ENCODE measurements at places on chromosomes 13 and 19.

DNA sequence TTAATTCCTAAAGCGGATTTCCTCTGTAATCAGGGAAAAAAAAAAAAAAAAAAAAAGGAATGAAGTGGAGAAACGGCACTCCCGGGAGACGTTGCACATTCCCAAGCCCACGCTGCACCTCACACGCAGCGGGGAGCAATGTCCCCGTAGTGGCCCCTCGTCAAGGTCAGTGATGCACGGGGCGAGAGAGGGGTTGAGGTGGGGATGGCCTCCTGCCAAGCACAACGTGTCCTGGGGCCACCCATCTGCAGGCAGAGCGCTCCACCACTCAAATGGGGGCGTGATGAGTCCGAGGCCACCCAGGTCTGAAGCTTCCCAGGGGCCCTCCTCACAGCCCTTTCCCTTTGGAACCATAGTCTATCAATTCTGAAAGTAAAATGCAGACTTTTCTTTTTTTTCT lies 15.1 kb downstream of the PLK5 start:
- no peak for DNase-seq

DNA sequence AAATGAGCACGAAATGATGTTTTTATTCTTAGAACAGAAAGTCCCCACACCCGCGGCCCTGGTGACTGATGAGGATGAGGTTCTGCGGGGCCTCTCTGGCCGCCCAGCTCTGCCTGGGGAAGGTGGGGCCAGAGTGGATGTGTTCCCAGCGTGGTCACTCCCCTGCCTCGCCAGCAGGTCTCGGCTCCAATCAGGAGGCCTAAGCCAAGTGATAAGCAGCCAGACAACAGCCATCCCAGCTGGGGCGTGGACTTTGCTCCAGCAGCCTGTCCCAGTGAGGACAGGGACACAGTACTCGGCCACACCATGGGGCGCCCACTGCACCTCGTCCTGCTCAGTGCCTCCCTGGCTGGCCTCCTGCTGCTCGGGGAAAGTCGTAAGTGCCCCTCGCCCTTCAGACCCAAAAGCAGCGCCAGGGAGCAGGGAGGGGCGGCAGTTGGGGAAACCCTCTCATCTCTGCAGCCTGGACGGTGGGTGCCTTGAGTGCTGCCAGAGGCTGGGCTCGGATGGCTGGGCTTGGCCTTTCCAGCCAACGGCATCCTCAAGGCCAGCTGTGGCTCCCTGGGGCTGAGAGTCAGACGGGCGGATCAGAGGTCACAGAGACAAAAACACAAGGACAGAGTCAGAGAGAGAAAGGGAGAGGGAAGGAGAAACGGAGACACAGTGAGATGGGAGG lies at the start of gene F10:
Gene F10, plus strand, starts transcription at position 250 of the 676 bp plus-strand sequence. Its CDS starts 57 bp downstream, at position 307.
- no peak for DNase-seq

- DNase-seq, result no peak
Measured at GRCh38 chr13:34363266-34363665, 545.3 kb downstream of the RFC3 start.

DNA sequence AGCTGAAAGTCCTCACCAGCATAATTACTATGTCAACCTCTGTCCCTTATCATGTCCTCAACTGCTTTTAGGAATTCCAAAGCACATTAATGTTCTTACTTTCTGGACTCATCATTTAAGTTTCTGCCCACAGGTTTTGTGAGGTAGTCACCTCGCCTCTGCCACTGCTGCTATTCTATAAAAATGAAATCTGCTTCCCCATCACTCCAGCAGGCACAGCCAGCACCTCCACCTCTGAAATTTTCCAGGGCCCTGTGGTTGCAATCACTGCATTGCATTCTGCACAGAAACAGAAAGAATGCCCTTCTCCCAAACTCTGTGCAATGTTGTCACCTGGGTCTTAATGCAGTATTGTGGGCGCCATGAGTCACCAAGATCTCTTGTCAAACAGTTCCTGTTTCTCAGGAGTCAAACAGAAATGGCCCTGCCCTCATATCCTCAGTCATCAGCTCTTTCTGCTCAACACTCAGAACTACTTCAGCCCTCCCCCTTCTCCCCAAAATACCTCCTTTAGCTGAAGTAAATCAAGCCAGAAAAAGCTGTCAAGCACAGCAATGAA lies 529.2 kb upstream of the NBEA start:
- no peak for DNase-seq

DNA sequence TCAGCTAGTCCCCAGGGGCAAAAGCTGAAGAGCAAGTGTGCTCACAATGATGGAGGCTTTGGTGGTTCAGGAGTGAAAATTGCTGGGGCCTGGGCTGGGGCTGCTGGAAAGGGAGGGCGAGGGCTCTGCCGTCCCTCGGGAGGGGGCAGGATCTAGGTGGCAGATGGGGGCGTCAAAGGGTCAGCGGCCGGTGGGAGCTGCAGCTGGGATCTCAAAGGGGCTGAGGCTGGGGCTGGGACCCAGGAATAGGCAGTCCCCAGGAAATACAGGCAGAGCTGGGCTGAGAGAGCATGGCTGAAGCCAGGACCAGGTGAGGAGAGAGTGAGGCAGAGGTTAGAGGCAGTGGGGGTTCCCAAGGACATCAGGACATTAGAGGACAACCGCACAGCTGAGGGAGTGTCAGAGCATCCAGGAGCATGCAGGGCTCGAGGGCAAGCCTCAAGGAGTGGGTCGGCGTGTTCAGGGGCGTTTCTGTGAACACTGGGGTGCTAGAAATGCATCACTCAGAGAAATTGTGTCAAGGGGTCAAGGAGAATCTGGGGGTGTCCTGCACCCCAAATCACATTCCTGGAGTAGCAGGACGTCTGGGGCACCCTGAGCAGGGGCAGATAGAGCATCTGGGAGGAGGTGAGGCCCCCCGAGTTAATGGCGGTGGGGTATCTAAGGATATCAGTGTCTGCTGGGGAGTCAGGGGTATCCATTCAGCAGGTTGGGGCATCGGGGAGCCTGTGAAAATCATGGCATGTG lies 1.2 kb upstream of the SYNE4 start:
- DNase-seq, result no peak

GRCh38 chr19:9130965-9131364 lies 4.2 kb upstream of the OR7G3 start:
- DNase-seq, result no peak

GRCh38 chr13:109990296-109990695 lies 203.9 kb upstream of the IRS2 start:
- DNase-seq, result no peak

DNA sequence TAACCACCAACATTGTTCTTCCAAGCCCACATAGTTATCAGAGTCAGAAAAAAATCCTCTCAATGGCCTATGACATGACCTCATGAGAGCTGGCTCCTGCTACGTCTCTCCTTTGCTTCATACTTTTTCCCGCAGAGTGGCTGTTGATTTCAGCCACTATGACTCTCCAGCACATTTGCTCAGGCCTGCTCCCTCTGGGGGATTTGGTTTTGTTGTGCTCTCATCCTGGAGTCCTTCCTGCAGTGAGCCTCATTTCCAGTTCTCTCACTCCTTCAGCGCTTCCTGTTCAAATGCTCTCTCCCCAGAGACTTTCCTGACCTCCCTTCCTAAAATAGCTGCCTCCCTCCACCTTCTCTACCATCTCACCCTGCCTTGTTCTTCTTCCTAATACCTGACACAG lies 72.0 kb upstream of the USP29 start:
- DNase-seq, result no peak

DNA sequence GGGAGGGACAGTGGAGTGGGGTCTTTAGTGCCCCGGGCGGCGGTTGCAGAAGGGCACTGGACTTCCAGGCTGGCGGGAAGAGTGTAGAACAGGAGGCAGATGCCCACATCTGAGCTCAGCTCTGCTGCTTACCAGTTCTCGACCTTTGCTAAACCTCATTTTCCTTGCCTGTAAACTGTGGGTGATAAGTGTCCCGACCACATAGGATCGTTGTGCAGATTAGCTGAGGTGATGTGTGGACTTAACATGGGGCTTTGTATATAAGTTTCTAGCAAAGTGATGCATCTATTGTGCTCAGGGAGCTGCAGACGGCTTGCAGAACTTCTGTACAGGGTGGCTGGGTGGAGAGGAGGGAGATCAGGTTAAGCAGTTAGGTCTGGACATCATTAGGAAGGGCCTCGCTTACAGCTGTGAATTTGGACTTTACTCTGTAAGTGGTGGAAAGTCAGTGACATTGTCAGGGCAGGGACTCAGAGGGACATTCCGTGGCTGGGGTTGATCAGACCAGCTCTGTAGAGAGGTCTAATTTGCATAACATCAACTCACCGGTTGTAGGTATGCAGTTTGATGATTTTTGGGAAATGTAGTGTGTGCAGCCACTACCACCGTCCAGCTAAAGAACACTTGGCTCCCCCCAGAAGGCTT lies 70.0 kb downstream of the SPATA13 start:
- no peak for DNase-seq

GRCh38 chr13:50161052-50161451 lies 145.8 kb downstream of the KCNRG start:
- no peak for DNase-seq

DNA sequence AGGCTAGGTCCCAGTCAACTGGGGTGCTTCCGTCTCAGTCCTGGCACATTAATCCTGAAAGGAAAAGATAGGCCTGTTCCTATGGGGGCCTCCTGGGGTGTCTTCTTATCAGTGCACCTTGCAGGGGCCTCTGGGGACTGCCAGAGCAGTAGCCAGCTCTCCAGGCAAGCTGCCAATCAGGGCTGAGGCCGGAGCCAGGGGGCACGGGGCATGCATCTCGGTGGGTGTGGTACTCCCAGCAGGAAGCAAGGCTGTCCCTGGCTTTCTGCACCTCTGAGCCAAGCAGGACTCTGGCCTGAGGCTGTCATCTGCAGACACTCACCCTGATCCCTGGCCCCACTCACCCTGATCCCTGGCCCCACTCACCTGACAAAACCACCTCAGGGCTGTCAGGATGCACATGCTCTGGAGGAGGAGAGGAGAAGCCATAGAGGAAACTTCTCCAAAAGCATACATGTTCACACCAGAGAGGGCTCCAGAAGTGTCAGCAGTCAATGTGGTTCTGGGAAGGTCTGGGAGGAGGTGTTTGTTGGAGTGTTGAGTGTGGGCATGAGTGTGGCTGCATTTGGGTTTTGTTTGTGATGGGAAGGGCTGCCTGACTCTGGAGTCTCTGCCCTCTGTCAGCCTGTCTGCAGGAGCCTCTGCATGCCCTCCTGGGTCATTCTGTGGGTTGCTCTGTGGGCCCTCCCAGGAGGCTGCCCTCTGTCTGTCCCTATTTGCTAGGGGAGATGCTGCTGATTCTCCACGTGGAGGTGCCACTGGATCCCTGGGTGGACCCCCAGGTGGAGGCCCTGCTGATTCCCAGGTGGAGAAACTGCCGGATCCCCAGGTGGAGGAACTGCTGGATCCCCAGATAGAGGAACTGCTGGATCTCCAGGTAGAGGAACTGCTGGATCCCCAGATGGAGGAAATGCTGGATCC lies 22.7 kb upstream of the KCTD15 start:
- DNase-seq, result no peak

- no peak for DNase-seq
Measured at GRCh38 chr13:85544756-85545155, 254.5 kb downstream of the SLITRK6 start.

DNA sequence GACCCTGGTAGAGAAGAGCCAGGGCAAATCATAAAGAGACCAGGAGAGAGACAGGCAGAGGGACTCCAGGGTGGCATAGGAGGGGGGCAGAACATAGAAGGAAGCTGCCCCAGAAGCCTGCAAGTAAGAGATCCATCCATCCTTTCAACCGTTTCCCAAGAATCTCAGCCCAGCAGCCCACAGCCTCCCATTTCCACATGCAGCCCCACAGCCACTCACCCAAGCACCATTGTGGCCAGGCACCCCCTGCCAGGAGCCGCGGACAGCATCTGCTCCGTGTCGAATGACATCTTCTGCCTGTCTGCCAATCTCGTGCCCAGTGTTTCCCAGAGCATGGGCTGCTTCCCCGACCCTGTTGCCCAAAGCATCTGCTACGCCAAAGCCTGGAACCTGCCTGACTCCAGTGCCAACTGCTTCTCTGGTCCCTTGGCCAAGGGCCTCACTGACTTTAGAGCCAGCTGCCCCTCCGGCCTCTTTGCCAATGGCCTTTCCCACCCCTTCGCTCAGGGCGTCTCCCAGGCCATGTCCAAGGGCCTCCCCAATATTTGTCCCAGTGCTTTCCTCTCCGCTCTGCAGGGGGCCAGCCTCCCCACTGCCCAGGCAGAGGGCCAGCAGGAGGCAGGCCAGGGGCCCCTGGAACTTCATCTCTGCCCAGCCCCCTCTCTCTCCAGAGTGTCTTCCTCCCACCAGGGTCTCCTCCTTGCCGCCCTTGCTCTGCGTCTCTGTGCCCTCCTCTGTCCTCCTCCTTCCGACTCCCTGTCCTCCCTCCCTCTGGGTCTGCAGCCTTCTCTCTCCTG lies 420 bp downstream of the DMKN start:
- no peak for DNase-seq

GRCh38 chr19:5932146-5932545 lies 18.1 kb downstream of the CAPS start:
- no peak for DNase-seq

- no peak for DNase-seq
Measured at GRCh38 chr19:1248786-1249297, 459 bp downstream of the MIDN start.

DNA sequence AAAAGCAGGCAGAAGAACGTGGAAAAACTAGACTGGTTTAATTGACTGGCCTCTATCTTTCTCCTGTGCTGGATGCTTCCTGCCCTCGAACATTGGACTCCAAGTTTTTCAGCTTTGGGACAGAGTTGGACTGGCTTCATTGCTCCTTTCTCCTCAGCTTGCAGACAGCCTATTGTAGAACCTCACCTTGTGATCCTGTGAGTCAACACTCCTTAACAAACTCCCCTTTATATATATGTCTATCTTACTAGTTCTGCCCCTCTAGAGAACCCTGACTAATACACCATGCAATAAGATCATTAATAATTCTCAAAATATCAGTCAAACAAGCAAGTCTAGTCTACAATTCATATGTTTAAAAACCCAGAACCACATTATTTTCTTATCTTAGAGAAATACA lies 662.4 kb downstream of the TBC1D4 start:
- no peak for DNase-seq

DNA sequence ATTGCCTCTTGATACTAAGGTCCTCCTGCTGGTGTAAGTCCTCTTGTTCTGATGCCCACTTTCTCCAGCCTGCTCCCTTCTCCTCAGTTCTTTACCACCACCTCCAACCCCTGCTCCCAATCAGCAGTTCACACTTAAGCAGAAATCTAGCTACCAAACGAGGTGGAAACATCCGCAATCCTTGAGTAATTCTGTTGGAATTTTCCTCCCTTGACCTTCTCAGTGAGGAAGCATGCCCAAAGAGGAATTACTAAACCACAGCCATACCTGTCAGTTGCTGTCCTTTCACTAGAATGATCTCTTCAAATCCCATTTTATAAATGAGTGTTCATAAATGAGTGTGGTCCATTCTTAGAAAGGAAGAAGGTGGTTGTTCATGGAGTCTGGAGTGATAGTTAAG lies 289.9 kb downstream of the DACH1 start:
- no peak for DNase-seq

DNA sequence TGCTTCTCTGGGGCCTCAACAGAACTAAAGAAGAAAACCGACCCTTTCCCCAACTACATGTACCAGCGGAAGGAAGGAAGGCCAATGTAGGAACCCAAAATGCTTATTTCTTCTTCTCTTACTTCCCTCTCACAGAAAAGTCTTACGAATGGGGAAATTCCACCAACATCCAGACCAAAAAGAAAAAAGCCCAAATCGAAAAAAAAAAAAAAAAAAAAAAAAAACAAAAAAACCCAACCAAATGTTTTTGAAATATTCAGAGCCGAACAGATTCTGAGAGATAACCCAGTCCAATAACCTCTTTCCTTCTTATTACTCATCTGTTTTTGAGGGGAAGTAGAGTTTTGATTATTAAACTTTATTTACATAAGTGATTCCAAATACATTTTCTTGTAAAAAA lies 3.9 kb downstream of the PPM1N start:
- no peak for DNase-seq

GRCh38 chr19:33375837-33376159 lies 2.3 kb downstream of the CEBPG start:
- no peak for DNase-seq

GRCh38 chr13:96684907-96685306 lies 309.4 kb downstream of the OXGR1 start:
- DNase-seq, result no peak
